ENCODE measurements at places on chromosomes 2 and 18.

DNA sequence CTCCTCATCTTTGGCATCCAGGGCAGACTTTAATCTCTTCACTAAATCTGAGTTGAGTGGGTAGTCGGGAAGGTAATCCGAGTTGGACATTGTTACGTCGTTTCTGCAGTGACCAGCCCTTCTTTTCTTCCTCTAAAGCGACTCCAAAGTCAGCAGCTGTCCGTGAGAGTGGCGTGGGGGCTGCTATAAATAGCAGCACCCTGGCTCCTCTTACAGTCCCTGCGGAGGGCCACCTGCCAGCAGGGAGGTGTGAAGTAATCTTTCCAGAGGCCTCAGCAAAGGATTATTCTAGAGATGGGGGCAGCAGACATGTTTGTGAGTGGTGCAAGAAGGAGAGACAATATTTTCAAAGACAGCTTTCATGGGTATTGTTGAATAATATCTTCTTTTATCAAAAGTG lies at the start of gene ASB18:
Gene ASB18 (minus strand): TSS at position 151 of the 400 bp plus-strand sequence. CDS start 61 bp downstream, at position 90.
- DNase-seq, result no peak

GRCh38 chr2:224479826-224480225 lies 77.9 kb upstream of the FAM124B start:
- DNase-seq, result no peak

DNA sequence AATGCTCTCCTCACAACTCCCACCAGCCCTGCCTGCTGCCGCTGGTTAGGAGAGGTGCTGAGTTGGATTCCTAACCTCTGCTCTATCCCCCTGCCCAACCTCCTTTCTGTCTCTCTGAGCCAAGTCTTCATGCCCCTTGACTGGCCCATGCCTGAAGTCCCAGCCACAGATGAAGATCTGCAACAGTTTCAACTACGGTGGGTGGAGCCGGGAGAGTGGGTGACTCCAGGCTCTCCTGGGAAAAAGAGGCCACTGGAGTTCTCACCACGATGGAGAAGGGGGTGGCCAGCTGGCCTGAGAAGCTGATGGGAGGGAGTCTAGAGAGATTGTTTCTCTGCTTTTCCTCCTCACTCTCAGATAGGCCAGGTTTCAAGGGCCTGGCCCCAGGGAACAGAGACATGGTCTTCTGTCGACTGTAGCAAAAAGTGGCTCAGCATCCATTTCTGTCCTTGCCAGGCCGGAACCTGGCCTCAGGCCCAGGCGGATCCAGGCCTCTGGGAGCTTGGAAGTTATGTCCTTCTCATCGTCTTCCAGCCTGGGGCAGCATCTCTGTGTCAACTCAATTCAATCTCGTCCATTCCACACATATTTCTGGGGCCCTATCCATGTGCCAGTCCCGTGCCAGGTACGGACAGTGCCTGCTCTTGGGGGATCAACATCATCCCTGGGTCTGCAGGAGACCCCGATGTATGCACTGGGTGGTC lies 75.3 kb downstream of the INHBB start:
- DNase-seq, result no peak

- DNase-seq, result no peak
Observed at GRCh38 chr18:825891-826585, 14.0 kb upstream of the YES1 start.

GRCh38 chr2:22253171-22253570 lies 1129.4 kb downstream of the TDRD15 start:
- no peak for DNase-seq

DNA sequence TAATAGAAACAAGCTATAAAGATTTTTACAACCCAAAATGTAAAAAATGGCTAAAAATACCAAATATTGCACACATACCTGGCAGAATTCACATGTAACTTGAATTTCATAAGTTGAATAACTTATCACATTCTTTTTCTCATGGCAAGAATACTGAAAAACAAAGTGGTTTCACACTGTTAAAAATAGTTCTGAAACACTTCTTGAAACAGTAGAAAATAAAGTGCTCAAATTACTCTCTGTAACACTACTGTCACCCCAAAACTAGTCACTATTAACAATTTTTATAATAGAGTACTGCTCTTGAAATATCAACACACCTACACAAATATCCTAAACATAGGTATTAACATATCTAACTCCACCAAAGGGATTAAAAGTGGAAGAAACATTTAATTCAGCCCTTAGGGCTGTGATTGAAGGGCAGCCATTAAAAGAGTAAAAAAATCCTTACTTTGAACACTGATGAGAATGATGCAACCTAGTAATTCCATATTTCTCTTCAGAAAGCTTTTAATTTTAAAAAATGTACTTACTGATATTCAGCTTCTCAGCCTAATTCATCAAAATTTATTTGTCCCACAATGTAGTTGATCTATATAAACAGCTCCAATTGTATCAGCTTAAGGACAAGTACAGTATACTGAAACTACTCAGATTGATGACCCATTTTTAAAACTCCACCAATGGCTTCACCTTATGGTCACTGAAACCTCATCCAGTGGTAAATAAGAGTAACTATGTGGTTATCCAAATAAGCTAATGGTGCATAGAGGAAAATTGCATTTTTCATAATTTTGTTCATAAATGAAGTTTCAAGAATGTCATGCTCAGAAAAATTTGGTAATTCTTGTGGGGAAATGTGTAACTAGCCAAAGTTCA lies 31.4 kb downstream of the ATF2 start:
- DNase-seq, result no peak

GRCh38 chr2:152611458-152612231 lies 105.6 kb downstream of the PRPF40A start:
- DNase-seq, result no peak

GRCh38 chr18:65282096-65282495 lies 468.7 kb upstream of the CDH7 start:
- no peak for DNase-seq

- no peak for DNase-seq
Observed at GRCh38 chr2:120538691-120539423, 192.9 kb downstream of the INHBB start.

DNA sequence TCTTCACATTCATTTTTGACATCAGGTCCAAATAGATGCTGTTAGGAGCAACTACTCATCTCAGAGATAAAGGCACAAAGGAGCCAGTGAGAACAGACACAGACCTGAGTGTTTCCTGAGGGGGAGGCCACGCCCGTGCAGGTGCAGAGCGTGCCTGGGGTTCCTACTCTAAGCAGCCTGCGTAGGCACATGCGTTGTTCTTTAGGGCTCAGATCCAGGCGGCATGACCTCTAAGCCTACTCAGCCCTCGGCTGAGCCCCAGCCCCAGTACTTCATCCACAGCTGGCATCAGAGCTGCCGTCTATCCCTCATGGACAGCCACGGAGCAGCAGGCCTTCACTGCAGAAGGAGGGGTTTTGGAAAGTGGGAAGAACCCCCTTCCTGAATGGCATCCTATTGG lies 54.9 kb upstream of the PXDN start:
- DNase-seq, result no peak

- no peak for DNase-seq
Observed at GRCh38 chr2:143083636-143084035, 45.6 kb upstream of the ARHGAP15 start.

DNA sequence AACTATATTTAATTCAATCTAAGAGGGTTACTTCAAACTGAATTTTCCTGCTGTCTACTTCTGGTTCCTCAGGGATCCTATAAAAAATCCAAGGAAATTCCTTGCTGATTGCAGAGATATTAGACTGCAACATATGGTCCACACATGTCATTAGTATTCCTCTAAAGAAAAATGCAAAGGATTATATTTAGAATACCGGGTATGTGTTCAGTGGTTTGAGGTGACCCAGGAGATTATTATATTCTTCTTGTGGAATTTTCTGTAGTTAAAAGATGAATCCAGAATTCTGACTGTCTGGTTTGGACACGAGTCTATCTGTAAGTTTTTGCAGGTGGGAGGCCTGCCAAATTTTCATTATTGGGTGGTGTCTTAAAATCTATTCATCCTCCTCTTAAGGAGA lies 18.2 kb downstream of the HOXD1 start:
- no peak for DNase-seq

GRCh38 chr2:190408538-190409271 lies 550 bp downstream of the MFSD6 start:
- peak; percentile 51 for DNase-seq

GRCh38 chr2:112824694-112825085 lies 11.9 kb downstream of the IL1B start:
- no peak for DNase-seq

- DNase-seq, result peak; percentile 19
Observed at GRCh38 chr2:113198790-113199612, 25.2 kb downstream of the PSD4 start.

- no peak for DNase-seq
Observed at GRCh38 chr2:112004253-112004645, 50.8 kb upstream of the TMEM87B start.

DNA sequence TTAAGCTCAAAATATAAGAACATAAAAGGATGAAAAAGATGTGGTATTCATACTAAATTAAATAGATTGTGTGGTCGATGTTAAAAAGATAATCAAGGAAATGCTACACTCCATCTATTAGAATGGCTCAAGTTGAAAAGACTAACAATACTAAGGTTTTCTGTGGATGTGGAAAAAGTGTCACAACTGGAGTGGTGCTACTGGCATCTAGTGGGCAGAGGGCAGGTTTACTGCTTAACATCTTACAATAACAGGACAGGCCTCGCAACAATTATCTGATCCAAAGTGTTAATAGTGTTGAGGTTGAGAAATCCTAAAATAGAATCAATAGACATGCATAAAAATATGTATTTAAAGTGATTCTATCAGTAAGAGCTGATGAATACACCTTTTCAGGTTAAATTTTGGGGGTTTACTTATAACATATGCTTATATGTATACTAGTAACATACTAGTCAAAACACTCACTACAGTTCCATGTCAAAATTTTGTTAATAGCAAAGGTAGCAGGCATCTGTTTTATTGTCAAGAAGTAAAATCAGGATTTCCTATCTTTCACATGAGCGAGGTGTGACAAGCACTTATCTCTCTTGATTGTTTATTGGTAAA lies 91.5 kb upstream of the TMEFF2 start:
- no peak for DNase-seq

- DNase-seq, result no peak
Observed at GRCh38 chr2:197200051-197200761, 110.4 kb downstream of the ANKRD44 start.

- no peak for DNase-seq
Observed at GRCh38 chr2:105072039-105072438, 34.2 kb downstream of the MRPS9 start.

GRCh38 chr18:48827291-48828193 lies 123.2 kb downstream of the SMAD7 start:
- no peak for DNase-seq

- DNase-seq, result no peak
Observed at GRCh38 chr2:19738707-19739106, 163.1 kb downstream of the TTC32 start.

DNA sequence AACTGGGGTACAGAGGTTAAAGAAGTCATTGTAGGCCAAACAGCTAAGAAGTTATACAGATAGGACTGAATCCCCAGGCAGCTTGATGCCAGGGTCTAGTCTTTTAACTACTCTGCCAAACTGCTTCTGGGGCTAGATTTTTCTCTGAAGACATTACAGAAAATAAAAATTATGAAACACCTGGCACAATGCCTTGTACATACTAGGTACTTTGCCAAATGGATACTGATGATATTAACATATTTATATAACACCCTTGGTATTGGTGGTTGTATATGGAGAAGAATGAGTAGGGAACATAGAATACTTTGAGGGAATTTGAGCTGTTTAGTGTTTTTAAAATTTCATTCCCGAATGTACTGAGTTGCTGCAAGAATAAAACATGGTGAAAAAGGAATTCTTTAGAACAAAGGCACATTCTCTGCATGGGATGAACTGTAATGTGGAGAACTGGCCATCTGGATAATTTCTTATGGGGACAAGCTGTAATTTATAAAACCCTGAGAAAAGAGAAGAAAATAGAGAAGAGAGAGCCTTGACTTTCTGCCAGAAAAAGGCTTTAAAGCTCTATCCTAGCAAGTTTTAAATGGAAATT lies 210.9 kb upstream of the TMEM200C start:
- no peak for DNase-seq

DNA sequence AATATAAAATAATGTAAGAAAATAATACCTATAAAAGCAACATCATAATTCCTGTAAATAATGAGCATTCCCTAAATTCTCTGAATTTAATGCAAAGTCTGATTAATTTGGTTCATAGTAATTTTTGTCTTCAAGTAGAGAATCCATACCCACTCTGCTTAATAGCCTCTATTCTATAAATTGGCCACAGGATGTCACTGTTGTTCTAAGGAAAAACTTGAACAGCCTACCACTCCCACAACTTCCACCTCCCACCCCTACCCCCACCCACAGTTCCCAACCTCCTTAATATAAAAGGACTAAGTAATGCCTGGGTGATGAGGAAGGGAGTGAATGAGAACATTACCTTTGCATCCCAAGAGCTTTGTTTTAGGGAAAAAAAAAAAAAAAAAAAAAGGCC lies 27.2 kb upstream of the BBS5 start:
- DNase-seq, result no peak

DNA sequence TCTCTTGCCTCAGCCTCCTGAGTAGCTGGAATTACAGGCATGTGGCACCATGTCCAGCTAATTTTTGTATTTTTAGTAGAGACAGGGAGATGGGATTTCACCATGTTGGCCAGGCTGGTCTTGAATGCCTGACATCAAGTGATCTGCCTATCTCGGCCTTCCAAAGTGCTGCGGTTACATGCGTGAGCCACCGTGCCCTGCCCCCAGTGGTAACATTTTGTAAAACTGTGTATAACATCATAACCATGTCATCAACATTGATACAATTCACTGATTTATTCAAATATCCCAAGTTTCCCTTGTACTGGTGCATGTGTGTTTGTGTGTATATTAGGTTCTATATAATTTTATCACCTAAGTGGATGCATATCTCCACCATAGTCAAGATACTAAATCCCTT lies 70.0 kb downstream of the PDCL3 start:
- no peak for DNase-seq

DNA sequence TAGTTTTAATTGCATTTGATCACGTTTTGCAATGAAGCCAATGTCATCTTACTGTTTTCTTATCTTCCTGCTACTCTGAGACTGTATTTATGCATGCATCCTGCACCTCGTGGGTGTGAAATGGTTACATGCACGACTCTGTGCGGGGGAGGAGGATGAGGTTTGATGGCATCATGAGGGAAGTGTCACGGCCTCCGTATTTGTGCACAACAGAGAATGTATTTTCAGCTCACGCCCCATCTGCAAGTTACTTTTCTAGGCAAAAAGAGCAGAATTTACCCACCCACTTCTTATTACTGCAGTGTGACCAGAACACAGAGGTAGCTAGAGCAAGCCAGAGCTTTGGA lies 145.1 kb downstream of the TDRD15 start:
- no peak for DNase-seq

- peak; percentile 55 for DNase-seq
Observed at GRCh38 chr2:218396688-218397462, 2.8 kb upstream of the CTDSP1 start.

GRCh38 chr2:196295005-196295404 lies 123.6 kb upstream of the STK17B start:
- DNase-seq, result no peak

DNA sequence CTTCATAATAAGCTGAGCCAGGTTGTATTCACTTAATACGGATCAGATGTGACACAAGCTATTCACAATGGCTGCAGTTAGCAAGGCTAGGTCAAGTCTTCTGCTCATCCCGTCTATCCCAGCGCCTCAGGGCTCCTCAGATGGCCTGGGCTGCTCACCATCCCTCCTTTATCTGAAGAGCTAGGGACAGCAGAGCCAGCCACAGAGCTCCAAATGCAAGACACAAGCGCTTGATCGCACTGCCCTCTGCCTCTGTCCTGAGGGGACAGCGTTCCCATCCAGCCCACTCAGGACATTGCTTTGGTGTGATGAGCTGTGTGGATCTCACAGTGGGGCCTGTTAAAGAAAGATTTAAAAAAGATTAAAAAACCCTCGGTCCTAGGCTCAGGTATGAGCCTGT lies 254.4 kb upstream of the HS6ST1 start:
- DNase-seq, result no peak

GRCh38 chr2:96580771-96581170 lies 44.2 kb downstream of the ARID5A start:
- no peak for DNase-seq
